ENCODE measurements at places on chromosomes 7 and 10. TPM values are rescaled to one million over a fixed set of nuclear protein-coding genes. Genes with fewer than 3 reads are reported as not detected.

GRCh38 chr10:44312401-44312800, 72.5 kb downstream of the CXCL12 start:
- DNase-seq: no peak

GRCh38 chr10:637221-637620, 52.2 kb downstream of the DIP2C start:
- no peak for DNase-seq

- DNase-seq: no peak
Measured at GRCh38 chr7:25254604-25255003, 26.3 kb upstream of the NPVF start.

DNA sequence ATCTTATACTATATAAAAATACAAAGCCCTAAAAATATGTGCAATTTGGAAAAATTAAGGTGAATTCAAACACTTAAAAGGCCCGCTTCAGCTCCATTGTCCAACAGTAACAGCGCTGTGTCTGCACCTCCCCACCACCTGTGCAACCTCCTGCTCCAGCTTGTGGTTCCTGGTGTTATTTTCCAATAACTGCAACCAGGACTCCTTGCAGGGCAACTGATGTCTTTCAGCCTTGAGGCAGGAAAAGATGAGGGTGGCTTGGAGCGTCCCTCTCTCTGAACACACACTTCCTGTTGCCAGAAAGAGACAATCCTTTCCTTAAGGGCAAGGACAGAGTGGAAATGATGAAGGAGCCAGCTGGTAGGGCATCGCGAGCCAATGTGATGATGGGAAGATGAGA, 336.0 kb downstream of the GLRX3 start:
- no peak for DNase-seq

- DNase-seq: no peak
Measured at GRCh38 chr7:23298141-23298881, 828 bp upstream of the MALSU1 start.

IFIT2 gene
- 21.6 TPM for total RNA-seq

DNAH11 gene
- total RNA-seq: 0.43 TPM

PDK4 gene
- total RNA-seq: 0.39 TPM

SGPL1 gene
- 28.2 TPM for total RNA-seq

GIMAP7 gene
- 212 TPM for total RNA-seq

TRIM50 gene
- not detected for total RNA-seq

NEUROD6 gene
- total RNA-seq: not detected

UCN3 gene
- total RNA-seq: not detected

Data from activated naive CD8-positive, alpha-beta T cell treated with anti-CD3 and anti-CD28 coated beads, Interleukin-2, amount 10 ng/mL, durations not matched to agents 7 days and 5 days (primary cell).